Naive B cell (primary cell): ENCODE measurements at places on chromosomes 13 and 19. TPM values are rescaled to one million over a fixed set of nuclear protein-coding genes. Genes with fewer than 3 reads are reported as not detected.

The DIRAS1 gene
- 2.7 TPM for polyA plus RNA-seq

The AMH gene
- polyA plus RNA-seq, result not detected

The ZNF320 gene
- 7.3 TPM for polyA plus RNA-seq

The LENG9 gene
- polyA plus RNA-seq, result 0.20 TPM

The SPACA7 gene
- not detected for polyA plus RNA-seq

The CDX2 gene
- not detected for polyA plus RNA-seq

The PROZ gene
- polyA plus RNA-seq, result 0.17 TPM

The ZNF728 gene
- polyA plus RNA-seq, result not detected

The SOX1 gene
- not detected for polyA plus RNA-seq

The UTP14C gene
- 2.8 TPM for polyA plus RNA-seq

The NBEA gene
- polyA plus RNA-seq, result 2.3 TPM

The KIR3DL2 gene
- not detected for polyA plus RNA-seq

The BST2 gene
- polyA plus RNA-seq, result 131 TPM

The FFAR2 gene
- polyA plus RNA-seq, result not detected

The NKPD1 gene
- not detected for polyA plus RNA-seq

The ZNF132 gene
- 3.8 TPM for polyA plus RNA-seq

The ZNF846 gene
- polyA plus RNA-seq, result 6.6 TPM

The KLK10 gene
- not detected for polyA plus RNA-seq

The ZNF837 gene
- polyA plus RNA-seq, result 12.4 TPM

The ASF1B gene
- 2.6 TPM for polyA plus RNA-seq

The TNNI3 gene
- not detected for polyA plus RNA-seq

The KEAP1 gene
- 7.2 TPM for polyA plus RNA-seq

The GRAMD1A gene
- polyA plus RNA-seq, result 11.5 TPM

The PLEKHA4 gene
- polyA plus RNA-seq, result 4.4 TPM

The CDC42EP5 gene
- polyA plus RNA-seq, result not detected

The RYR1 gene
- 0.01 TPM for polyA plus RNA-seq

The ZNF547 gene
- polyA plus RNA-seq, result 1.2 TPM

The SIGLEC10 gene
- 57.5 TPM for polyA plus RNA-seq

The FFAR1 gene
- polyA plus RNA-seq, result 0.21 TPM

The PSMC4 gene
- polyA plus RNA-seq, result 93.7 TPM

The IGSF23 gene
- polyA plus RNA-seq, result not detected

The ANGPTL4 gene
- not detected for polyA plus RNA-seq

The WDR88 gene
- not detected for polyA plus RNA-seq

The WASF3 gene
- not detected for polyA plus RNA-seq

The SBK3 gene
- not detected for polyA plus RNA-seq

The ZNF813 gene
- polyA plus RNA-seq, result 7.5 TPM

The DNAJC15 gene
- 25.1 TPM for polyA plus RNA-seq

The CRYL1 gene
- polyA plus RNA-seq, result 35.4 TPM

The STOML3 gene
- not detected for polyA plus RNA-seq

The ZNF823 gene
- 1.2 TPM for polyA plus RNA-seq

The CEACAM4 gene
- polyA plus RNA-seq, result not detected

The PRRG2 gene
- 0.62 TPM for polyA plus RNA-seq

The KLHL1 gene
- not detected for polyA plus RNA-seq

The CACNG8 gene
- polyA plus RNA-seq, result not detected

The CABP5 gene
- polyA plus RNA-seq, result 0.56 TPM

The NLRP12 gene
- 0.10 TPM for polyA plus RNA-seq
